Stimulated activated CD8-positive, alpha-beta memory T cell treated with anti-CD3 and anti-CD28 coated beads, Interleukin-15, amount 100 ng/mL, for 4 hours (primary cell): ENCODE measurements at places on chromosomes 6 and 20.
A peak's percentile ranks its signal among the peaks of the same experiment; 100 is the strongest.

DNA sequence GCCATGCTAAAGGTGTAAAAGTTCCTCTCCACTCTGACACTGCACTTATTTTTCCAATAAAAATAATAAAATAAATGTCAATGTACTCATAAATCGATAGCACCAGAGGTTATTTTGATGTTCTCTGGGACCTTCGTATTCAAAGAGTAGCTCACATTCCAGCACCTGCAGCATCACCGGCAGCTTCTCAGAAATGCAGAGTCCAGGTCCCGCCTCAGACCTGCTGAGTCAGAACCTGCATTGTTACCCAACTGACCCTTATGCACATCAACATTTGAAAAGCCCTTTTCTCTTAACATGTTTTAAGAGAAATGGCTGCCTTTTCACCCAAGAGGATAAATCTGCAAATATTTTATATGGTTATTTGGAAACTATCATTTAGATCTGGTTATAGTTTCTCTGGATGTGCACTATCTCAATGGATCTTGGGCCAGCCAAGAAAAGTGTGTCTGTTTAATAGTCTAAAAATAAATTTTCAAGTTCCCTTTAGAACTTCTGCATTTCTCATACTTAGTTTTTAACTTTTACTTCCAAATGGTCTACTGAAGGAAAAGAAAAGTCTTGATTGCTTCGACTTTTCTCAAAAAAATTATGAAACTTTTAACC lies 216.2 kb upstream of the PRDM1 start:
- DNase-seq: no peak

DNA sequence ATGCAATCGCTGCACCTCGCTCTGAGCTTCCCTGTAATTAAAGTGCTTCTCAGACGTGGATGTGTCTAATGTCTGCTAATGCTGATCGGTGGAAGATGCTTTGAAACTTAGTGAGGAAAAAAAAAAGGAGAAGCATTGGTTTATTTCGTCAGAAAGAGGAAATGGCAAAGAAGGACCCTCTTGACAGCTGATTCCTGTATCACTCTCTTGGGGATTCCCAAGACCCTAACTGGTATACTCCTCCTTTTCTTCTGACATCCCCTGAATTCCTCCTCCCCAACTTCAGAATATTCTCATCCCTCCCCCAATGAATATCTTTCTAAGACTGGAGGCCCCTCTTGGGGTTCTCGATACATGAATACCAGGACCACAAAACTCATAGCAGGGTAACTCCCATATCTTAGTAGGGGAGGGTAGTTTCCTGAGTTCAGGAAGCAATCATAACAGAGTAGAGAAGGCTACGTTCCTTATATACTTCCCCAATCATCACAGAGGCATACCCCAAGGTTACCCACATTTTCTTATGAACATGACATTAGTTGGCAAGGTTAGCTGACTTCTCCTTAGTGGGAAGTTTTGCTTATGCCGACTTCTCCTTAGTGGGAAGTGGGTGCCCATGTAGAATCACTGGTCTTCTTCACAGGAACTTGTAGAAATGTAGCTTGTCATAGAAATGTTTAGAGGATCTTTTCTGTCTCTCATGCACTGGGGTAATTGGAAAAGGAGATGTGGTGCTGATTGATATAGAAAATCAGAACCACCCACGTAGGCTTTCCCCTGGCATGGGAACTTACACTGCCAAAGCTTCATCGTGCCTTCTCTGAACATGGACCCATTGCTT lies 63.8 kb upstream of the ATXN1 start:
- no peak for DNase-seq

- no peak for DNase-seq
Measured at GRCh38 chr6:107666084-107666980, 157.8 kb downstream of the SCML4 start.

GRCh38 chr6:147103007-147103406 lies 101.2 kb upstream of the STXBP5 start:
- DNase-seq: no peak

- DNase-seq: no peak
Measured at GRCh38 chr20:53599044-53599362, 5.4 kb upstream of the ZNF217 start.

- DNase-seq: no peak
Measured at GRCh38 chr6:109164331-109164730, 69.0 kb downstream of the CEP57L1 start.

DNA sequence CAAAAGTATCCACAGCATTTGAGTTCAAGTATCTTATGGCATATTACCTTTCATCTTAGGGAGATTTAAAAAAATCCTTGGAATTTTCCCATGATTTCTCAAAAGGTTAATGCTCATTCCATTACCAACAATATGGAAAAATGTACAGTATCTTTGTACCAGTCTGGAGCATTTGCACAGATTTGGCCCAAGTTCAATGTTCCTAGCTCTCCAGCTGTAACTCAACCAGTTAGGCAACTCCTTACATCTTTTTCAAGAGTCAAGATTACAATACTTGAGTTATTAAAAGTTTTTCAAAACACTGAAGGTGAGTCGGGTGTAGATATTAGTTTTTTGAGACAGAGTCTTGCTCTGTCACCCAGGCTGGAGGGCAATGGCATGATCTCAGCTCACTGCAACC lies 1.0 kb downstream of the OR2J2 start:
- no peak for DNase-seq

- DNase-seq: no peak
Measured at GRCh38 chr20:8291873-8292272, 159.8 kb downstream of the PLCB1 start.

GRCh38 chr20:32018269-32019155 lies 8.3 kb downstream of the CCM2L start:
- DNase-seq: peak; percentile 23
